Germinal center (tissue), 1 donor: ENCODE measurements at places on chromosomes 2 and 18.

GRCh38 chr2:202101026-202101579 is 28.0 kb downstream of the KIAA2012 start:
- no peak for DNase-seq

DNA sequence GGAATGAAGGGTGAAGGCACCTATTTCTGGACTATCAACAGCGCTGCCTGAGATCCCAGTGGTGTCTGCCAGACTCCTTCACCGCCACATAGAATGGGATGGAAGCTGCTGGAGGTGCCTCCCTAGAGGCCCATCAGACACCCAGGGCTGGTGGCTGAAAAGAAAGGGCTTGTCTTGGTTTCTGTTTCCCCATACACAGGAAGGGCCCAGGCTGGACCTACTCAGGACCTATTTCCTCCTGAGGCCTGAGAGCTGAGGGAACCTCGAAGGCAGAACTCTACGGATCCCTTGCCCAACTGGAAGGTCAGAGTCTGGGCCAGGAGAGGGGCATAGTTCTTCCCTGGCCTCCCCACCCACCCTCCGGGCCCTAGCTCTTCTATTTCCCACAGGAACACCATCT is 2.9 kb upstream of the CLEC4F start:
- no peak for DNase-seq

DNA sequence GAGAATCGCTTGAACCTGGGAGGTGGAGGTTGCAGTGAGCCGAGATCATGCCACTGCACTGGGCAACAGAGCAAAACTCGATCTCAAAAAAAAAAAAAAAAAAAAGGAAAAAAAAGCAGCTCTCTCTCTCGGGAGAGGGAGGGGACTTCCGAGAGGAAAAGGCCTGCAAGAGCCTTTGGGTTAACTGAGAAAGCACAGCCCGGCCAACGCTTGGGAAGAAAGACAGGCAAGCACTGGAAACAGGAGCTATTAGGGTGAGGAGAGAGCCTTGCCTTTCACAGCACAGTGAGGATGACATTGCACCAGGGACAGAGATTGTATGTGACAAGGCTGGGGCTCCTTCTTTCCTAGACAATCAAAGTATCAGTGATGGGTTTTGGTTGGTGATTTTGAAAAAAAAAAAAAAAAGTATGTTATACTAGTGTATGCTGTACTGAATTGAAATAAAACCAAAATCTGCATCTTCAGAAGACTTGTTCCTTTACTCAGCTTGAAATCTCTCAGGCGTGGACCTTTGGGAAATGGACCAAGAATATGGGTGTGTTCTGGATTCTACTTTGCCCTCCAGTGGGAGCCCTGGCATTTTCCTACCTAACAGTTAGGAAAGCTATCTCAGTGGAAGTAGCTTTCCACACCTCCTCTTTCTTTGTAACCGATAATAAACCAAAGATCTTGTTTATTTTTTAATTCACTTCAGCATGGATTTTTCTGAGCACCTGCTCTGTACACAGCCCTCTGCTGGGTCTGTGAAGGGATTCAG is 16.7 kb downstream of the SRSF7 start:
- no peak for DNase-seq

GRCh38 chr2:46032996-46033395 is 264.2 kb upstream of the EPAS1 start:
- DNase-seq: no peak

DNA sequence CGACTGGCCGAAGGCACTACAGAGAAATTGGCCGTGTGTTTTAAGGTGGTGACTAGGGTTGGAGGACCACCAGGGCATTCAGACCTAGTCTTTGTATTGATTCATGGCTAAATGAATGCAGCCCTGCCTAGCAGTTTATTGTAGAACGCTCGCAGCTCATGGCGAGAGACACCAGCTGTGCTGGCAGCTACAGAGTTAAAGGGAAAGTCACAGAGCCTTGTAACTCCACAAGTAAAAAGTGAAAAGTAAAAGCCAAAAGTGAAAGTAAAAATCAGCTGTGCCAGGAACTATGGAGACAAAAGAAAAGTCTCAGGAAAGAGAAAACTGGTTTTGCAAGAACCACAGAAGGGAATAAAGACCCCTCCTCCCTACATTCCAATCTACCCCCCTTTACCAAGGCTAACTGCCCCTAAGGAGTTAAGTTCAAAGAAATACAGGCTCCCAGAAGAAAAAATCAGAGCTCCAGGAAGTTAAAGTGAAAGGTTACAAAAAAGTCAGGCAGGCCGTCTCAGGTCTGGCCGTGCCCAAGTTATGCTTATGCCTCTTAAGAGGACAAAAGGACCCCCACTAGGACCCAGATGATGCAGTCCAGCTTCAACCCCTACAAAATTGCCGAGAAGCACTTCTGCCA is 46.4 kb upstream of the SELENOI start:
- DNase-seq: no peak
